Activated naive CD4-positive, alpha-beta T cell (primary cell): ENCODE measurements at places on chromosomes 1 and 21.

- DNase-seq: no peak
Observed at GRCh38 chr1:234531151-234531635, 52.2 kb upstream of the TARBP1 start.

DNA sequence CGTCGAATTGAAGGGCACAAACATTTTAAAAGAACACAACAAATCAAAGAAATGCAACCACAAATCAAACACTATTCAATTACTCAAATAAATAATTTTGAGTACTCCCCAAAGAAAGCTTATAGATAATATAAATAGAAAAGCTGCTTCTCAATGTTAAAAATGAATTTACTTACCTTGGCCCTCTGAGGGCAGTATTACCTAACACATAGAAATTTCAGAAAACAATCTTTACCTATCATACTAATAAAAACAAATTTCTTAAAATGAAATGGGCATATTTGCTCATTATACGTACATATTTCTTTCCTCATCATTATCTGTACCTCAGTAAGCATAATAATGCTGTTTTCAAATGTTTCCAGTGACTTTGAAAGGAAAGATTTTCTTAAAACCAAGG is 141.8 kb downstream of the AKT3 start:
- no peak for DNase-seq

- no peak for DNase-seq
Observed at GRCh38 chr1:23366598-23366997, 3.0 kb downstream of the ZNF436 start.

- no peak for DNase-seq
Observed at GRCh38 chr21:32298658-32299081, at the start of gene MRAP. Gene MRAP (plus strand): TSS chr21:32298855. CDS start chr21:32298972, 117 bp downstream.

DNA sequence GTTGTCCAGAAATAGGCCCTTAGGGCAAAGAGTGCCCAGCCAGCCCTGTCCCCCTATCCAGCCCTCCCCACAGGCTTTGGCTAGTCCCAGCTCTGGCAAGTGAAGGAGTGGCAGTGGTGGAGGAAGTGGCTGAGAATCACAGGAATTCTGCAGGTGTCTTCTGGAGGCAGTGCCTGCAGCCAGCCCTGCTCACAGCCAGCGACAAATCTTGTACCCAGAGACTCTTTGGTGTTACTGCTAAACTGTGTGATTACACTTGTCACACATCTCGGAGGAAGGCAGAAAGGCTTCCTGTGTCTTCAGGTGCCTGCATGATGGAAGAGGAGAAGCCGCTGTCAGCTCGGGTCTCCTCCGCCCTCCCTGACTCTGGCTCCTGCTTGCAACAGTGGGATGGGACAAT is 71.6 kb upstream of the GRIK3 start:
- DNase-seq: no peak

- no peak for DNase-seq
Observed at GRCh38 chr1:28087614-28088167, 719 bp downstream of the EYA3 start.

GRCh38 chr21:37367703-37368540 is 1.3 kb downstream of the DYRK1A start:
- DNase-seq: no peak

- no peak for DNase-seq
Observed at GRCh38 chr1:199044191-199044590, 405.4 kb downstream of the PTPRC start.

DNA sequence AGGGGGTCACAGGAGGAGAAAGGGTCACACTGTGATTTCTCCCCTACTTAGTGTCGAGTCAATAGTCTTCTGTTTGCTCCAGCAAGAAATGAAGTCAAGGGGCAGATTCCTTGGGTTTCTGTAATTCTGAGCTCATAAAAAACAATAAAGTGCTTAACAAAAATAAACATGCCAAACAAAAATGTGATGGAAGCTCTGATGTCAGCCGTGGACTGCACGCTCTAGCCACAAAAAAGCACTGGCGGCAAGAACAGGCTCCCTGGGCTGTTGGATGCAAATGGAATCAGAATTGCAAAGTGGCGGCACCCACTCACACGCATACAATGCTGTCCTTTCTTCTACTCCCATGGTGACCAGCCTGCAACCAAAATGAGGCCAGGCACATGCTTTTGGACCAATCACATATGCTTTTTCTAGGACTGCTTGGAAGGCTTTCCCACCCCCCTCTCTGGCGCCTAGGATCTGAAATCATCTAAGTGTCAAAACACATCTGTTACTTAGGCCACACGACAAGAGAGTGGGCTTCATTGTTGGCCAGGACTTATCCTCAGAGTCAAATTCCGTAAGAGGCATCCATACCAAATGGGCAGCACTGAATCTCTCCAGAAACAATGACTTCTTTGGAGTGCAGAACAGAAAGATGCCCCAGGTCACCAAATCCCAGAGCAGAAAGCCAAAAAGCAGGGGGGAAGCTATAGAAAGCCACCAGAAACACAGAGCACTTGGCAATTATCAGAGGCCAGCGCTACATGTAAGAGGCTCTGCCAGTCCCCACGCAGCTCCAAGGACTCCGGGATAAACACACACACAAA is 9.2 kb downstream of the C1orf198 start:
- DNase-seq: no peak

- no peak for DNase-seq
Observed at GRCh38 chr1:114104949-114105348, 48.7 kb downstream of the SYT6 start.

DNA sequence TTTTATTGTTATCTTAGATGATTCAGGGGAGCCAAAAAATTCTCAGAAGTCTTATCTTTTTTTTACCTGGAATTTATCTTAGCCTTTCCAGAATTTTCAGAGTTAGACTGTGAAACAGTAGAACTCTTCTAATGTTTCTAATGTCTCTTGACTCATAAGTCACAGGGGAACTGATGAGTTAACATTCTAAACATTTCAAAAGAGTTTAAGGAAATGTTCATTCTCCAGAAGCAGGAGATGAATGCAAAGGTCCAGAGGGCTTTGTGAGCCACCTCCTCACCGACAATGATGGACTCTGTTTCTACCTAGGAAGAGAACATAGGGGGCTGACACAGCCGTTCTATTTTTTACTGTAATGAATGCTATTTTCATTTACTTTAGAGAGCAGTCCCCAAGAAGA is 157.5 kb downstream of the BRINP2 start:
- DNase-seq: no peak

DNA sequence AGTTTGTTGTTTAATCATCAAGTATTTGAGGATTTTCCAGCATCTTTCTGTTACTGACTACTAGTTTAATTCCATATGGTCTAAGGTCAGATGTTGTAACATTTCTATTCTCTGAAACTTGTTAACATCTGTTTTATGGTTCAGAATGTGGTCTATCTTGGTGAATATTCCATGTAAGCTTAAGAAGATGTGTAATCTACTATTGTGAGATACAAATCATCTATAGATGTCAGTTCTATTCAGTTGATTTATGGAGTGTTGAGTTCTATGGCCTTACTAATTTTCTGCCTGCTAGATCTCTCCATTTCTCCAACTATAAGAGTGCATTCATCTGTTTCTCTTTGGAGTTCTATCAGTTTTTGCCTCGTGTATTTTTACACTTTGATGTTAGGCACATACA is 31.5 kb downstream of the WARS2 start:
- DNase-seq: no peak

- DNase-seq: no peak
Observed at GRCh38 chr21:44300262-44300959, 558 bp downstream of the PFKL start.

GRCh38 chr21:42586406-42586805 is 67.0 kb upstream of the PDE9A start:
- no peak for DNase-seq
